ENCODE measurements at places on chromosomes 16 and 17.

DNA sequence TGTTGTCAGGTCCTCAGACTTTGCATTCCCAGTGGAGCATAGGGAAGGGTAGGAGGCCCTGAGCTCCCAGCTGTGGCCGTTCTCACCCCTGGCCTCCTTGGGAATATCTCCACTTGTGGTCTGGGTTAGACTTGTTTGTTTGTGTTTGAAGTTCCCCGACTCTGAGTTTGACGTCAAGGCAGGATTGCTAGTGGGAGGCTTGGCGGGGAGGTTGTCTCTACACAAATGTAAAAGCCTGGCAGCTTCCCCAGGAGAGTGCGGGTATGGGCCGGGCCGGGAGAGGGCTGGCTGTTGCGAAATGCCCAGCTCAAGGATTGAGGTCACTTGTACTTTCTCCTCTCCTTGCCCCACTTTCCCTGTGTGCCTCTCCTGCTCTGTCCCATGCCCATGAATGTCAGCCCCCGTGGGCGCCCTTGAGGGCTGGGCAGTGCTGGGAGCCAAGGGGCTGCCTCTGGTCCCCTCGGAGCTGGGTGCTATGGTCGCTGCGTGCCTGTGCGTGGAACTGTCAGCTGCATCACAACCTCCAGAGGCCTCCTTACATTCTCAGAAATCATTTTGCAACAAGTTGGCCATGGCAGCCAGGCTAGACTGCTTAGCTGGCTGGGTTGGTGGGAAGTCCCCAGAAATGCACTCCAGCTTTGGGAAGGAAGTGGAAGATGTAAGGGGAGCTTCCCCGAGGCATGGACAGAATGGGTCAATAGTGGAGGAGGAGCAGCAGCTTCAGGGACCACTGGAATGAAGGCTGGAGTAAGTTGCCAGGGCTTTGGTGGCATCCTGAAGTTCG lies 84.3 kb downstream of the KSR1 start:
- DNase-seq, result peak; percentile 75

- no peak for DNase-seq
These were observed 17.9 kb downstream of the PDP2 start for GRCh38 chr16:66898207-66898606.

DNA sequence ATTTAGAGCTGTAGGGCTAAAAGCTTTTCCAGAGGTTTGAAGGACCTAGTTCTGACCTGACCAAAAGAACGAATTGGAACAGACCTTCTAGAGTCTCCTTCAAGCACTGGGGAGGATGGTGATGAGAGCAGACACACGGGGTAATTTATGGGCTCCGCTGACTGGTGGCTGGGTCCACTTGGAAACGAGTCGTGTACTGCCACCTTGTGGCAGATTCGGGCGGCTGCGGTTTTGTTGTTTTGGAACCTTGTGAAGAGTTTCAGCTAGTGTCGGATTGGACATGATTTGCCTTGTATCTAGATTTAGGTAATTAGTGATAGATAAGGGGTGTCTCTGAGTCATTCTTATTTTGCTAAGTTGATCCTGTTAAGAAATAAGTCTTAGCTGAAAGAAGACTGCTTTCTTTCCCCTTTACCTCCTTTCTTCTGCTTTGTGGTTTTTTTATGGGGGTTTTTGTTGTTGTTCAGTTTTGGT lies 98.9 kb downstream of the AATF start:
- peak; percentile 81 for DNase-seq

GRCh38 chr16:64381979-64382378 lies 739.9 kb downstream of the CDH11 start:
- DNase-seq, result no peak

GRCh38 chr17:7927596-7927995 lies 2.1 kb downstream of the KCNAB3 start:
- no peak for DNase-seq

GRCh38 chr16:4203748-4204147 lies 38.1 kb downstream of the SRL start:
- no peak for DNase-seq

GRCh38 chr16:87854907-87855683 lies 14.2 kb downstream of the SLC7A5 start:
- no peak for DNase-seq

DNA sequence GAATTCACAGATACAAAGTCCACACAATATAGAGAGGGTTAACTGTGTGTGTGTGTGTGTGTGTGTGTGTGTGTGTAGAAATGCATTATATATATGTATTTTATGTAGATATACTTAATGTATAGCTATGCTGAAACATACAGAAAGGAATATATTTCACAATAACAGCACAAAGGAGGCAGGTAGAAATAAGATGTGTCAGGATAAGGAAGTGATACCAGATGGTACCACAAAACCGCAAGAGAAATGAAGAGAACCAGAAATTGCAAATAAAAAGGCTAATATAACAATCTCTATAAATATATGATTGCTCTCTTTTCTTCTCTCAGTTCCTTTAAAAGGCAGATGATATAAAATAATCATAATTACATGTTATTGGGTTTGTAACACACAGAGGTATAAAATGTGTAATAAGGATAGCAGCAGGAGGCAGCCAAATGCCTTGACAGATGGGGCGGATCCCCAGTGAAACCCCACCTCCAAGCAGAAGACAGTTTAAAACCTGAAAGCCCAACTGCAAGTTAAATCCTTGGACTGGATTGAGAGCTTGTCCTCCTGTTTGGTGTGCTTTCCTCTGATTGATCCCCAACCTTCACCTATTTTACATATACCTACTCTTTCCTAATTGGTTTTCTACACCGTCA lies 365.4 kb upstream of the C16orf82 start:
- no peak for DNase-seq

- no peak for DNase-seq
These were observed 6.1 kb downstream of the SGSM2 start for GRCh38 chr17:2343421-2343820.

DNA sequence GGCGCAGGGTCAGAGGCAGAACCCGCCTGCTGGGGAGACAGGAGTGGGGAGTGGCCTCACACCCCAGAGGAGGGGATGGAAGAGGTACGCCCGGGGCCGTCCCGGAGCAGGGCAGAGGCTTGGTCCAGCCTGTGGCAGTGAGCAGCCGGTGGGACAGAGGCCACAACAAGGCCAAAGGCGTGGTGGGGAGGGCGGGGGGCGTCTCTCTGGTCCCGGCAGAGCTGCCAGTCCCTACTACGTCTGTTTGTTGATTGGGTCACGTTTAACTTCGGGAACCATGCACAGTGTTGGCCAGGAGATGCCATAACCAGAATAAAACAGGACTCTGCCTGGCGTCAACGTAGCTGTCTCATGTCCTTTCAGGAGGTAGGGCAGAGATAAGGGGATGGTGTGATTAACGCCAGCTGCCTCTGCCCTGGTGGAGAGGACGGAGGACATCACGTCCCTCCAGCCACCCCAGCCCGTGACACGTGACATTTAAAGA lies 192.8 kb downstream of the BANP start:
- no peak for DNase-seq

DNA sequence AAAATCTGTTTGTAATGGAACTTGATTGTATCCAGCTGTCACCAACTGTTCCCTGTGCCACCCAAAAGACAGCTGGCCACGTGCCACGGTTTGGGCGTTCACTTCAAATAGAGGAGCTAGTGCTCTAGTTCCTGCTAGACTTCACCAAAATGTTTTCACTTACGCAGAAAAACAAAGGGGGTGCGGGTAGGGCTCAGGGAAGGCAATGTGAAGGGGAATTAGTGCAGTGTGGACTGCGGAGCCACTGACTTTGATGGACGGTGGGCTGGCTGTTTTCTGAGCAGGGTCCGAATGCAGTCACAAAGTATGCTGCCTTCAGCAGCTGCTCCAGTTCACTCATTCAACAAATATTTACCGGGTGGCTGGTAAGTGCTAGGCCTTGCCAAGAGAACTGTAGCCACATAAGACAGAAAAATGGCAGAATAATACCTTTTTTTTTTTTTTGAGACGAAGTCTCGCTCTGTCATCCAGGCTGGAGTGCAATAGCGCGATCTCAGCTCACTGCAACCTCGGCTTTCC lies 7.6 kb upstream of the CYTH1 start:
- DNase-seq, result no peak

- no peak for DNase-seq
These were observed 4.7 kb upstream of the CHMP6 start for GRCh38 chr17:80986816-80987475.
